ENCODE measurements at places on chromosomes 13 and 19. TPM values are rescaled to one million over a fixed set of nuclear protein-coding genes. Genes with fewer than 3 reads are reported as not detected.
A peak's percentile ranks its signal among the peaks of the same experiment; 100 is the strongest.

Gene ZNF418
- total RNA-seq = 10.1 TPM

Gene PLK5
- not detected for total RNA-seq

Gene ADAMTSL5
- total RNA-seq = 6.2 TPM

Gene CLEC11A
- total RNA-seq = 28.7 TPM

Gene RGS9BP
- not detected for total RNA-seq

GRCh38 chr19:35284153-35285094 is 2.1 kb downstream of the HAMP start:
- no peaks in the 10 kb centered on the region for H3K4me1 ChIP-seq
- no peaks in the 10 kb centered on the region for H3K27me3 ChIP-seq
- H3K27ac ChIP-seq = no peak overlapping the region
- no peaks in the 10 kb centered on the region for H3K36me3 ChIP-seq

DNA sequence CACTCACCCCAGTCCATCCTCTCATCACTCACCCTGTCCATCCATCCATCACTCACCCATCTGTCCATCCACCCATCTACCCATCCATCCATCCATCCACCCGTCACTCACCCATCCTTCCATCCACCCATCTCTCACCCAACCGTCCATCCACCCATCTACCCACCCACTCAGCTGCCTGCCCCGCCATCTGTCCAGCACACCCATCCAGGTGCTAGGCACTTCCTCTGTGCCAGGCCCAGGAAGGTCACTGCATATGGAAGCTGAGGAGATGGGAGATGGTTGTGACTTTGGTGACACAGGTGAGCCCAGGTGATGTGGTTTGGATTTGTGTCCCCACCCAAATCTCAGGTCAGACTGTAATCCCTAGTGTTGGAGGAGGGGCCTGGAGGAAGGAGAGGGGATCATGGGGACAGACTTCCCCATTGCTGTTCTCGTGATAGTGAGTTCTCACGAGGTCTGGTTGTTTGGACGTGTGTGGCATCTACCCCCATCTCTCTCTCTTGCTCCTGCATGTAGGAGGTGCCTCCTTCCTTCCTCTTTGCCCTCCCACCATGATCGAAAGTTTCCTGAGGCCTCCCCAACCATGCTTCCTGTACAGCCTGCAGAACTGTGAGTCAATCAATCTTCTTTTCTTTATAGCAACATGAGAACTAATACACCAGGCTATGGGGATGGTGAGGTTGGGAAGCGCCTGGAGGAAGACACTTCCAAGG is 15.9 kb upstream of the C13orf46 start:
- H3K4me1 ChIP-seq = no peaks in the 10 kb centered on the region
- DNase-seq = no peak
- H3K4me3 ChIP-seq = no peak overlapping the region
- no peaks in the 10 kb centered on the region for H3K36me3 ChIP-seq
- H3K27me3 ChIP-seq = no peaks in the 10 kb centered on the region

DNA sequence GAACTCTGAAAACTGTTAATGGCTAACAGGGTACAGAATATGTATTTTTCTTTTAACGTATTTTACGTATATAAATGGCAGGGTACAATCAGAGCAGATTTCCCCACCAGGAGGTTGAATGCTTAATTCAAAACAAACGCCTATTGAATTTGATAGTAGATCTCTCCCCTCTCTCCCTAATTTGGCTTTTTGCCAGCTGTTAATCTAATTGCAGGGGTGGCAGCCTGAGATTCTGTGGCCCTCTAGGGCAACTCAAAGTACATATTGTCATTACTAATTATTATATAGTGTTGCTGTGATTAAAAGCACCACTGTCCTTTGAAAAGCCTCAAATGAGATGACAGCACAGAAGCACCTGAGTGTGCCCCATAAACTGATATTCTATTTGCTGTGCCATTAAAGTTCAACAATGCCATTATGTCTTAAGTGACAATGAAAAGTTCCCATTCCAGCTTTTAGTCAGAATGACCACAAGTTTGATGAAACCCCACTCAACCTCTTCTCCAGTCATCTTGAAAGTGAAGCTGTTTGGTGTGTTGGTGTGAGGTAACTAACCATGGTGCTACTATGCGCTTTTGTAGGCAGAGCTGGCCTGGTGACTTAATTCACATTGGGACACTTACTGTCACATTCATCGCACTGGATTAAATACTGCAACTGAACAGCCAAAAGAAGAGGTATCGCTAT is 351.4 kb downstream of the KCNRG start:
- no peak overlapping the region for H3K4me3 ChIP-seq
- H3K27me3 ChIP-seq = no peaks in the 10 kb centered on the region
- peaks cover 4% of the 10 kb centered on the region for H3K4me1 ChIP-seq
- no peak overlapping the region for H3K27ac ChIP-seq
- H3K36me3 ChIP-seq = no peaks in the 10 kb centered on the region

DNA sequence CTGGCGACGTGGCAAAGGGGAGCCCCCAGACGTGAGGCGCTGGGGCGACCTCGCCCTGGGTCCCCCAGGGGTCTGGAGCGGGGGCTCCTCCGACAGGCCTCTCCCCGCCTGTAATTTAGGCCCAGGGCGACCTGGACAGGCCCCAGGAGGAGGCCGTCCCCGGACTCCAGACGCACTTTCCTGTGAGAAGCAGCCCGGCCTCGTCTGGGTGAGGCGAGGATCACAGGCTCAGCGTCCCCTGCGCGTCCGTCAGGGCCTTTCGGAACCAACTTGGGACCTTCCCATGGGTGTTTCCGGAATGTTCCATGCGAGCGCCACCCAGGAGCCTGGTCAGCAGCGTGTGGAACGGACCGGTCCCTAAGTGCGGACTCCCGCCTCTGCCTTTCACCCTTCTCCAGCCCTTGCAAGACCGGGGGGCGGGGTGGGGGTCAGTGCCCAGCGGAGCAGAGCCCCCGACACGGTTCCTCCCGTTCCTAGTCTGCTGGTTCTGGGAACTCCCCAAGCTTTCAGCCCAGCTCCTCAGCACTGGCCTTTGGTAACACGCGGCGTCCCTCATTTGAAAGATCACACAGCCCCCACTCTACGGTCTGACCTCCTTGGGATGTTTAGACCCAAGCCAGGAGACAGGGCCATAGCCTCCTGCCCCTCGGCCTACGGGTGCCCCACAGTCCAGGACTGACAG is 1.1 kb upstream of the GRTP1 start:
- H3K36me3 ChIP-seq = no peaks in the 10 kb centered on the region
- H3K4me3 ChIP-seq = no peak overlapping the region

GRCh38 chr13:45104261-45104660 is 16.0 kb upstream of the GTF2F2 start:
- no peaks in the 10 kb centered on the region for H3K27me3 ChIP-seq
- no peak for DNase-seq
- no peak overlapping the region for H3K4me3 ChIP-seq
- no peak overlapping the region for H3K27ac ChIP-seq
- H3K4me1 ChIP-seq = no peaks in the 10 kb centered on the region
- no peaks in the 10 kb centered on the region for H3K36me3 ChIP-seq

- no peak overlapping the region for H3K27ac ChIP-seq
- H3K27me3 ChIP-seq = no peaks in the 10 kb centered on the region
- no peaks in the 10 kb centered on the region for H3K36me3 ChIP-seq
- no peak overlapping the region for H3K4me3 ChIP-seq
Measured at GRCh38 chr13:100436099-100436498, 152.5 kb downstream of the GGACT start.

DNA sequence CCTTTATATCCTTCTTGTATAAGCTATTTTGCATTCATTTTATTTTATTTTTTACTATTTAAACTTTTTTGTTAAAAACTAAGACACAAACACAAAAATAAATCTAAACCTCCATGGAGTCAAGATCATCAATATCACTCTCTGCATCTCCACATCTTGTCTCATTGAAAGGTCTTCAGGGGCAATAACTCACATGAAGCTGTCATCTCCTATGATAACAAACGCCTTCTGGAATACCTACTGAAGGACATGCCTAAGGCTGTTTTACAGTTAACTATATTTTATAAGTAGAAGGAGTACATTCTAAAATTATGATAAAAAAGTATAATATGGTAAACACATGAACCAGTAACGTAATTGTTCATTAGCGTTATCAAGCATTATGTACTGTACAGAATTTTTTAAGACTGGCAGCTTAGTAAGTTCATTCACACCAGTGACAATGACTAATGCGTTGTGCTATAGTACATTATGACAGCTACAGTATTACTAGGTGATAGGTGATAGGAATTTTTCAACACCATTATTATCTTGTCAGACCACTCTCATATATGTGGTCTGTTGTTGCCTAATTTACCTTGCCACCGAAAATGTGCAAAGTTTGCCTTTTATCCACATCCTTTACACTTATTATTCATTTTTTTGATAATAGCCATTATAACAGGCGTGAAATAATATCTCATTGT is 390.7 kb upstream of the SLITRK1 start:
- H3K4me3 ChIP-seq = no peak overlapping the region
- DNase-seq = no peak
- H3K4me1 ChIP-seq = no peaks in the 10 kb centered on the region
- H3K36me3 ChIP-seq = no peaks in the 10 kb centered on the region

GRCh38 chr19:56566904-56567273 is 379 bp upstream of the ZNF470 start:
- DNase-seq = peak; percentile 70
- H3K36me3 ChIP-seq = peaks cover 19% of the 10 kb centered on the region
- no peaks in the 10 kb centered on the region for H3K4me1 ChIP-seq

GRCh38 chr13:77781808-77782207 is 84.3 kb downstream of the SLAIN1 start:
- H3K4me3 ChIP-seq = no peak overlapping the region
- H3K4me1 ChIP-seq = no peaks in the 10 kb centered on the region
- H3K27ac ChIP-seq = no peak overlapping the region

DNA sequence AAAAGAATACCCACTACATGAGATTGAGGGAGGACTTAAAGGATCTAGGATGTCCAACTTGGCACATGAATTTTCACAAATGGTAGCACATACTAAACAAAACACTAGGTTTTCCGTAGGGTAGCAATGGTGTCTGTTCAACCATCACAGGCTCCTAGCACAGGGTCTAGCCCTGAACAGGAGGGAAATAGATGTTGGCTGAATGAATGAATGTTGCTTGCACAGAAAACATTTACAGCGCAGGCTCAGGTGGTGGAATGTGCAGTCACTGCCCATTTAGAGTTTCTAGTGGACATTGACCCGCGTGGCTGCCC is 1.9 kb upstream of the MYCBP2 start:
- H3K27me3 ChIP-seq = no peaks in the 10 kb centered on the region
- no peak for DNase-seq
- no peak overlapping the region for H3K27ac ChIP-seq
- peak overlapping the region; percentile 35 for H3K4me3 ChIP-seq
- H3K36me3 ChIP-seq = no peaks in the 10 kb centered on the region

DNA sequence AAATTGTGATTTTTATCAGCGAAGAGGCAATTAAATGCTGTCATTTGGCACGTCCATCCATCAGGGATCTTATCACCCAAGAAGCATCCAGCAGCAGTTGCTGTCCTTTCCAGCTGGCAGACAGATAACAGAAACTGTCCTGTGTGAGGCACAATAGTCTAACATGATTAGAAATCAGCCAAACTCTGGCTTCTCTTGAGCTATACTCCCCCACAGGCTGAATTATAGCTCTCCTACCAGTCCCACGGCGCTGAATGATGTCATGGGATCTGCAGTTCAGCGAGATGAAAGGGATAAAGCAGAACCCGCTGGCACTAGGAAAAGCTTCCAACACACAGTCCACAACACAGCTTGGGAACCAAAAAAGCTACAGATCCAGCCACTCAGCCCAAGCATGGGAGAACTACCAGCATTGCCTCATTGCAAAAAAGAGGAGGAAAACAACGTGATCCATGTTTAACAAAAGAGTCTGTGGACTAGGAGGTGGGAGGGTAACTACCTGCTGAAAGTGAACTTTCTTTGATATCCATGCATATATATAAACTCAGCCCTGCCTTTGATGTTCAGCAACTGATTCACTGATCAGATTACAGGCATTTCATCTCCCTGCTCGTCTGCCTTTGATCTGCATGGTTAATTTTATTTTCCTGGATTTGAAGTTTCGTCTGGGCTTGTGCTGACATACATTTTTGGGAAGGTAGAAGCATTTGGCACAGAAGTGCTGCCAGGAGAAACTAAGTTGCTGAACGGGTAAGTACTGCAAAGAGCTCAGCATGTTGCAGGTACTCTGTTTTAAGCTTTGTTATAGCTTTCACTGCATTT is at the start of gene TNFRSF19:
TSS of gene TNFRSF19 (plus strand) at position 314 of the 822 bp plus-strand sequence. CDS start 19,772 bp downstream, outside the sequence.
- H3K4me1 ChIP-seq = no peaks in the 10 kb centered on the region
- no peak within 1 kb of the TSS for H3K4me3 ChIP-seq
- no peaks in the 10 kb centered on the region for H3K36me3 ChIP-seq

DNA sequence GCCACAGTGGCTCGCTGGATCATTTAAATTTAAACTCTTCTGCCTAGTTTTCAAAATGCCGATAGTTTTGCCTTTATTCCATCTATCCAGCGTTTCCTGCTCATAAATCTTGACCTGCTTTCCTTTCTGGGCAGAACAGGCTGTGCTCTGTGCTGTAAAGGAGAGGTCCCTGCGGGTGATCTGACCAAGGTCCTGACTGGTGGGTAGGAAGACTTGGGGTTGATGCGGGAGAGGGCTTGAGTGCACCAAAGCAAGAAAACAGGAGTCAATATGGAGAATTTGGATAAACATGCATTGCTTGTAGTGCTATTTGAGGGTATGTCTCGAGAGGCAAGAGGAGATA is 533.6 kb downstream of the MYO16 start:
- H3K36me3 ChIP-seq = no peaks in the 10 kb centered on the region
- H3K4me1 ChIP-seq = no peaks in the 10 kb centered on the region
- H3K27ac ChIP-seq = no peak overlapping the region
- H3K27me3 ChIP-seq = no peaks in the 10 kb centered on the region
- no peak for DNase-seq

- H3K27ac ChIP-seq = peak overlapping the region; percentile 86
- no peaks in the 10 kb centered on the region for H3K36me3 ChIP-seq
- no peaks in the 10 kb centered on the region for H3K4me1 ChIP-seq
- H3K27me3 ChIP-seq = no peaks in the 10 kb centered on the region
Measured at GRCh38 chr19:19489804-19490204, 25.5 kb downstream of the TSSK6 start.

DNA sequence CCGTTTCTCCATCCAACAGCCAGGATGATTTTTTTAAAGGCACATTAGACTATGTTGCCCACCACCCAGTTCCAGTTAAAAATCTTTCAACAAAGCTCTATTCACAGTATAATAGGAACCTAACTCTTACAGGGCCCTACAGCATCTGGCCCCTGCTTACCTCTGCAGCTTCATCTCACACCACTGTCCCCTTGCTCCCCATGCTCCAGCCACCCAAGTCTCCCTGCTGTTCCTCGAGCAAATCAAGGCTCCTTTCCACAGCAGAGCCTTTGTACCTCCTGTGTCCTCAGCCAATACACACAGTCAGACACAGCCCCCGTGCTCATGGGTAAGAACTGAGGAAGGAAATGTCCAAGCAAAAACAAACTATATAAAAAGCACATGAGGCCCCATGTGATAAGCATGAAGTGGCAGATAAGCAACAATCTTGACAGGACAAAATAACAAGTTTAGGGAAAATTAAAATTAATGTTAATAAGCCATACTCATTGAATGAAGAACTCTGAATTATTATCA is 67.5 kb downstream of the TSC22D1 start:
- H3K27me3 ChIP-seq = no peaks in the 10 kb centered on the region
- H3K36me3 ChIP-seq = no peaks in the 10 kb centered on the region
- H3K4me1 ChIP-seq = peaks cover 2% of the 10 kb centered on the region
- DNase-seq = no peak
- H3K27ac ChIP-seq = no peak overlapping the region
- H3K4me3 ChIP-seq = no peak overlapping the region
